PC-9 (cell line): ENCODE measurements at places on chromosomes 2 and 18.
A peak's percentile ranks its signal among the peaks of the same experiment; 100 is the strongest.

- no peak for DNase-seq
These were observed 12.9 kb upstream of the MC5R start for GRCh38 chr18:13810950-13811485.

- DNase-seq = no peak
These were observed 31.1 kb upstream of the MYT1L start for GRCh38 chr2:2362181-2362580.

GRCh38 chr2:202014318-202014717, 19.3 kb upstream of the FZD7 start:
- no peak for DNase-seq

DNA sequence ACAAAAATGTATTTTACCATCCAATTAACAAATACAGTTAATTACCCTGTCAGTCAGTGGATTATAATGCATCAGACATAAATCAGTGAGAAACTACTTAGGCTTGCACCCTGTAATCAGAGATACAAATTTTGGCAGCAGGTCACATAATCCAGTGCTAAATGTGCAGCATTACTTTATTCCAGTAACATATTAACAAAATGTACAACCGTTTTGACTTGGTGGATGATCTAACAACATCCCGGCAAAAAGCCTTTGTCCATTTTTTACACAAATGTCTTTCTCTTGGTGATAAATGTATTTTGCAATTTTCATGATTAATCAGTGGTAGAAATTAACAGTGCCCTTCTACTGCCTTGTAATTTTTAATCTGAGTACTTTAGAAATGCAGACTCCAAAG, 162.8 kb downstream of the LRP1B start:
- no peak for DNase-seq

DNA sequence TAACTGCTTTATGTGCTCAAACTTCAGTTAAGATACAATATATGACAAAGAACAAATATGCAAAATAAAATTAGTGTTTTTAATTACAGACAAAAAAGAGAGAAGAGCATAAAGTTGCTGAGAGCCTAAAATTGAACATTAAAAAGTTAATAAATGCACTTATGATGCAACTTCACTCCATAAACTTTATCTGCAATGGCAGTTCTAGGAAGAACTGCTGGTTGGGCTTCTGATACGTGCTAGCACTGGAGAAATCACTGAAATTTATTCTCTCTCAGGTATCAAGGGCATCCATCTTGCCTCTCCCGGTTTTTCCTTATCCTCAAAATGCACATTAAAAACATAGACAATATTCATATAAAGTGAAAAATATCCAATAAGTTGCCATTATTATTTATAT, 35.7 kb downstream of the MYO3B start:
- DNase-seq = no peak

- no peak for DNase-seq
These were observed 15.1 kb downstream of the HOXD3 start for GRCh38 chr2:176172007-176172894.

GRCh38 chr18:48100165-48100575, 169.7 kb upstream of the SMAD2 start:
- DNase-seq = no peak

- no peak for DNase-seq
These were observed 18.7 kb upstream of the RASGRP3 start for GRCh38 chr2:33457556-33458247.

DNA sequence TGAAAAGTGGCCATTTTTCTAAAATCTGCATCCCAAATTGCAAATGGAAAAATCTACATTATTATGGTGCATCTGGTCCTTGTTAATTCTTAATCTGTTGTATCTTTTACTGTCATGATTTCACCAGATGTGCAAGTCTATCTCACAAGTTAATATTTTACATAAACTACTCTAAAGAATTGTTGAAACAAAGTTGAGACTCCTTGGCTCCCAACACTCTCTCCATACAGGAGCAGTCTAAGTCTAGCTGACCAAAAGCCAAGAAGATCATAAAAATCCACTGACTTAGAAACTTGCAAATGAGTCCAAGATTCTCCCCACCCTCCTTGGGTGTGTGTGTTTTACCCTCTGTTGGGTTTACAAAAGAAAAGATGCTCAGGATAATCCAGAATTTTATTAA, 85.1 kb downstream of the NCKAP5 start:
- DNase-seq = no peak

DNA sequence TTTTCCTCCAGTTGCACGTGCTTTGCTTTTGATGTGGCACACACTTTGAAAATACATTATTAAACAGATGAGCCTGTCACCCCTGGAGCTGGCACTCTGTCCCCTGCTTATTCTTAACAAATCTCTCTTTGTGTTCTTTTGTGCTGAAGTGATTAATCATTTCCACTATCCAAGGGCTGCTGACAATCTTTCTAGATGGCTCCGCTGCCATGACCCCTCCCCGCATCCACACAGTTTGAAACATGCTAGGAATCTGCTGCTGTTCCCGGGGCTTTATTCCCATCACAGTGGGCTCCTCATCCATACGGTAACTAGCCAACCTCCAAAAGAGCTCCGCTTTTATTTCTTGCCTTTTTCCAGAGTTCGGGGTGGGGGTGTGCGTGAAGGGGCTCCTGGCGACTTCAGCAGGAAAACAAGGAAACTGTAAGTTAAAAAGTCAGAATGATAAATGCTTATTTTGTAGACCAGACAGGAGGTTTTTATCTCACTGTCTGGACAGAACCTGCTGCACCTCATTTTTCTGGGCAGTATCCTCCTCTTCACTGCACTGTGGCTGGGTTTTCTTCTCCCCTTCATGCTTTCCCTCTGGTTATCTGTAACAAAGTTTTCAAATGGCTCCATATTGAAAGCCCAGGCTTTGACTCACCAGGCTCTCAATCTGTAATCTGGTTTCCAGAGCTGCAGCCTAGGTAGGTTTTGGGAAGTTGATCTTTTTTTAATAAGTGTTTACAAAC, 319.7 kb downstream of the AFF3 start:
- DNase-seq = no peak

DNA sequence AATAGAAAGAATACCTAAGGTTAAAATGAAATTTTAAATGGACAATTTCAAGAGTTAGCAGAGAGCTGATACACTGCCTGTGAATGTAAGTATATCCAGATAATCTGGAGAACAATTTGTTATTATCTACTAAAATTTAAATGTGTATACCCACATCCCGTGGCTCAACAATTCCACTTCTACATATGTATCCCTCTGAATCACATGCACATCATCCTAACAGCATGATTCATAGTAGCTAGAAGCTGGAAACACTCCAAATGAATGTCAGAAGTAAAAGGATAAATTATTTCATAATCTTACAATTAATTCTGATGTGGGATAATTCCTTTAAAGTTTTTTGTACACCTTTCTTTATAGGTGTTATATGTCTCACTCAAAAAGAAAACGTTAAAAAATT, 87.9 kb downstream of the CNTNAP5 start:
- DNase-seq = no peak

- no peak for DNase-seq
These were observed 161.2 kb upstream of the LRP1B start for GRCh38 chr2:142291969-142292368.

- no peak for DNase-seq
These were observed 232.6 kb upstream of the LYPD1 start for GRCh38 chr2:132902626-132903025.

DNA sequence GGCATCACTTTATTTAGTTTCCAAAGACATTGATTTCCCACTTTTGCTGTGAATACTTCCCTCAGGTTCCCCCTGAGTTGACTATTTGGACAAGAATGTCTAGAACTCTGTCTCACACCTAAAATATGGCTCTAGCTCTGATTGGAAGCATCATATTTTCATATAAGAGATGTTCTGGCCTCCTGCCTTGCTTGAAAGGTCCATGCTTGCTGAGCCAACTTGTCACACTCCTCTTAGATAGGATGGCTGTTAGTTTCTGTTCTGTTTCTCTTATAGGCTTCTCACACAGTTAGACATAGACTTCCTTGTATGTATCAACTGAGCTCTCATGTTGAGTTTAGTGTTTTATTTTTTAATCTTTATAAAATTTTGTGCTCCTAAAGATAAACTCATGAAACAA, 87.1 kb downstream of the CNTNAP5 start:
- no peak for DNase-seq

DNA sequence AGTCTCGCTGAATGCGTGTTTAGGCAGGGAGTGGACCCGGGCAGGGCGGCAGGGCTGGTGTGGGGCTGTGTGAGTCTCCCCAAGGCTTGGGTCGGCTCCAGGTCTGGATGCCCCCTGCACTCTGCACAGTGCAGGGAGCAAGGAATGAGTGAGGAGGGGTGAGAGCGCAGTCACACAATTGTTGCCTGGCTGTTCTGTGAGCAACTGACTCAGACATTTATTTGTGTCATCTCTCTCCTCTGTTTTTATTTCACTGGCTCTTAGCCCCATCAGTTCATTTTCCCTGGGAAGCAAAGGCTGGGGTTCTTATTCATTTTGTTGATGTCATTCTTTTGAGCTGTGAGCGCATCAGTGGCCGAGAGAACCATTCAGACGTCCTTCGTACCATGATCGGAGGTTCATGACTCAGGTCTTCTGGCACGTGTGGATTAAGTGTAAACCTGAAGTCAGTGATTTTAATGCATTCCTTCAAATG, 61.1 kb downstream of the GATA6 start:
- no peak for DNase-seq

DNA sequence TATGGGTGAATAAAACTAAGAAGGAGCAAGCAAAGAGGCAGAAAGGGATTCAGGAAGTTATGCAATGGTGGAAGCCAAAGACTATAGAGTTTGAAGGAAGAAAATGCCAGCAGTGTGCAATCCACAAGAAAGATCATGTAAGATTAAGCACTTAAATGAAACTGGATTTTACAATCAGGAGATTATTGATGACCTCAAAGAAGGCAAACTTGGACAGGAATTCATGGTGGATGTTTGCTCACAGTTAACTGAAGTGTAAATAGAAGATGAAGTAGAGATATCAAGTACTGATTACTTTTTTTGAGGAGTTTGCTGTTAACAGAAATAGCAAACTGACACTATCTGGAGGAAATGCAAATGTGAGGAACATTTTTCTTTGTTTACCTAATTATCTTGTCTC, 308.9 kb downstream of the RND3 start:
- DNase-seq = no peak

GRCh38 chr18:51711298-51711889, 513.9 kb upstream of the MEX3C start:
- DNase-seq = no peak

GRCh38 chr2:101168706-101169105, 17.5 kb upstream of the TBC1D8 start:
- no peak for DNase-seq

- DNase-seq = no peak
These were observed 280.6 kb downstream of the MYT1L start for GRCh38 chr2:2050446-2050845.

DNA sequence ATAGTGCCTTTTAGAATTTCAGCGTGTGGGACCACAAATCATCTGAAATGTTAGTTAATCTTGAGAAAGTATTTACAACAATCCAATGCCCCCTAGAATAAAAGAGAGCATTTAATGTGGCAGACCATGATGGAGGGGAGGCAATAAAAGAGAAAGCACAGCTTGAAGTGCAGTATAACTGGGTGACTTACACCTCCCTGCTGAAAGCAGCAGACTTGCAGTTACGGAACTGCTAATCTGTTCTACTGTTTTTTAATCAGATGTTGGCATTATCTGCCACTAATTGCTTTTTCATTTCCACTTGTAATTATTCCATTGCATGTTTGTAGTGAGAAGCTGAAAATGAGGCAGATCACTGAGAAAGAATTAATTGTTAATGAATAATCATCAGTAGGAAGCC, 130.5 kb upstream of the ITGA4 start:
- no peak for DNase-seq

GRCh38 chr2:43024515-43025011, 201.8 kb downstream of the ZFP36L2 start:
- DNase-seq = no peak

GRCh38 chr2:72211350-72211749, 63.7 kb upstream of the CYP26B1 start:
- no peak for DNase-seq

GRCh38 chr2:56613254-56613653, 429.5 kb downstream of the CCDC85A start:
- no peak for DNase-seq

DNA sequence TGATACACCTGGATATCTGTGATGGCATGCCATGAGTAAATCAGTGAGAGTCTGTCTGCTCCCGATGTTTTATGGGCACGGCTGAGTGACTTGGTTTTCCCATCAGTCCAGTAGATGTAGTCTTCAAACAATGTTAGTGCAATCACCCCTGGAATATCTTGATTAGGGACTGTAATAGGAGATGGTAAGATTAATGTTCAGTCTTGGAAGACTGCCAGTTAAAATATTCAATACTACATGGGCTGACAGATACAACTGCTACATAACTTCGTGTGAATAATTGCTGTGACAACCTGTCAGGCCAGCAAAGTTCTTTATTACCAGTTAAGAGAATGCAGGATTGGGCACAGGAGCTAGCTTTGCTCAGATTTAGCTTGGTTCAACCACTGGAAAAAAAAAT, 1673.3 kb downstream of the LRP1B start:
- DNase-seq = no peak

- no peak for DNase-seq
These were observed 142.4 kb downstream of the CDH2 start for GRCh38 chr18:28034567-28034966.

GRCh38 chr2:186771850-186772463, 77.0 kb downstream of the ZSWIM2 start:
- peak; percentile 93 for DNase-seq

DNA sequence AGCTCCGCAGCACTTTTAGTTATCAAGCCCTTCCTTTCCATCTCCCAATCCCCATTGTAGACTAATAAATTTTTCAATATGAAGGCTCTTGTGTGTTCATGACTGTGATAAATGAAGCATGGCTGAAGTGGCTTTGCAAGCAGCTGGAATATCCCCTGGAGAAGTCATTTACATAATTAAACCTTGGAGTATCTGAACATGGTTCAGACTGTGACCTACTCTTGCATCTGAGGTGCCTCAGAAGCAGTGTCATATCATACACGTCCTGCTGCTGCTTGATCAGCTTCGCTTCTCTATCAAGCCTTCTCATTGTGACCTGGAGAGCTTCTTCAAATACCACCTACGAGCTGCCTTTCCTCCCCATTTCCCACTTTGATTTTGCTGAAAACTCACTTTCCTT, 48.4 kb upstream of the ZNF397 start:
- no peak for DNase-seq

GRCh38 chr2:113309655-113310387, 31.1 kb upstream of the PAX8 start:
- DNase-seq = no peak

GRCh38 chr2:219016721-219017120, 23.5 kb upstream of the CRYBA2 start:
- DNase-seq = no peak

- DNase-seq = no peak
These were observed 692.0 kb upstream of the FAM98A start for GRCh38 chr2:34291076-34291475.

DNA sequence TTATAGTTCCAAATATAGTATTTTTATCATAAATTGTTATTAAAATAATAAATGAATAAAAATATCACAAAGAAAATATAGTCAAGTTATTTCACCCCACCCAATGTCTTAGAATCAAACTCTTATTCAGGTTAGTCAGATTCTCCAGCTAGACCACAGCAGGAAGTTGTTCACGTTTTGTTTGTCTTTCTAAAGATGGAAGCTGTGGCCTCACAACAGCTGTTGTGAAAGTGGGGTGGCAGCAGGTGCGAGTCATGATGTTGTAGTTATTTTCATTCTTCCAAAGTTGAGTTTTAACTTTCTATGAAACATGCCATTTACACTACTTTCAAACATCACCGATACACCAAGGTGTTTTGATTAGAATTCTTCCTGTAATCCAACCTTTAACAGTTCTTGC, 272.9 kb downstream of the SLC8A1 start:
- no peak for DNase-seq

GRCh38 chr2:36338827-36339145, 16.8 kb upstream of the CRIM1 start:
- no peak for DNase-seq
